Right cardiac atrium (tissue), 5 donors: ENCODE measurements at places on chromosomes 13 and 19. TPM values are rescaled to one million over a fixed set of nuclear protein-coding genes. Genes with fewer than 3 reads are reported as not detected.

DNA sequence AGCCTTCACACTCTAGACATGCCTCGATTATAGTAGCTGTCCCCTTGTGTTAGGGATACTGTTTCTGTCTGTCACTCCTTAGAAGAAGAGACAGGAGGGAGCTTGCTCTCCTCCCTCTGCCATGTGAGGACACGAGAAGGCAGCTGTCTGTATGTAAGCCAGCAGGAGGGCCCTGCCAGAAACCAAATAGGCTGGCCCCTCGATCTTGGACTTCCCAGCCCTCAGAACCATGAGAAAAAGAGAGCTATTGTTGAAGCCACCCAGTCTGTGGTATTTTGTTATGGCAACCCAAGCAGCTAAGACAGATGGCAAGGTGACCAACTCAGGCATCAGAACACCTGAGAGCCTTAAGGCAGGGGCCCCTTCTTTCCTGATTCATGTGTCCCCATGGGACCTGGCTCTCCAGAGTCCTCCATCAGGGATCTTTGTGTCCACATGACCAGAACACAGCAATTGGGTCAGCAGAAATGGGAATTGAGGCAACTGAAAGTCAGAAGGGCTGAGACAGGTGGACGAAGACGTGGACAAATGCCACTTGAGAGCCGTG lies 65.6 kb upstream of the NPAS1 start:
- DNase-seq: no peak

MEF2B gene
- polyA plus RNA-seq: 0.23 TPM

- no peak for DNase-seq
Observed at GRCh38 chr13:80055847-80056246, 285.1 kb downstream of the SPRY2 start.

GRCh38 chr13:30141775-30142485 lies 165.4 kb downstream of the KATNAL1 start:
- no peak for DNase-seq

DNA sequence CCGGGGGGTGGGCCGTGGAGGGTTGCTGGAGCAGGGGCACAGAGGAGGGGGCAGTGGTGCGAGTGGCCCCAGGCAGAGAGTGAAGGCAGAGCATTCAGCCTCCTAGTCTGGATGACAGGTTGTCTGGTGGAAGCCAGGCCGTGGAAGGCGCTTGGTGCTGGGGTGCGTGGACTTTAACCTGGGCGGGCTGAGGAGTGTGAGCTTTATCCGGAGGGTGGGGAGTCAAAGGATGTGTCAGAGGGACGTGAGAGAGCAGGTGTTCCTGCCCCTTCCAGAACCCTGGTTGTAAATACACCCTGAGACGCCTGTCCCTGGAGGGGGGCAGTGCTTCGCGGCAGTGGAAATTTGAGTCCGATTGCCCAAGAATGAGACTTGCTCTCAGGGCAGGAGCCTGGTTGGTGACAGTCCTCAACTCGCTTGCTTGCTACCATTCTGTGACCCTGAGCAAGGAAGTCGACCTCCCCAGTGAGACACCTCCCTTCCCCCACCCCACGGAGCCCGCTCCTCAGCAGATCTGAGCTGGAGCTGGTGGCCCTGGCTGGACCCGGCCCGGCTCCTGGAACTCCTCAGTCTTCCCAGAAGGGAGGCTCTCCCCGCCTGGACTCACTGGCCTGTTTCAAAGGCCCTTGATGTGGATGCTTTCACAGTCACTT lies 2.3 kb downstream of the SPPL2B start:
- peak; percentile 45 for DNase-seq

DNA sequence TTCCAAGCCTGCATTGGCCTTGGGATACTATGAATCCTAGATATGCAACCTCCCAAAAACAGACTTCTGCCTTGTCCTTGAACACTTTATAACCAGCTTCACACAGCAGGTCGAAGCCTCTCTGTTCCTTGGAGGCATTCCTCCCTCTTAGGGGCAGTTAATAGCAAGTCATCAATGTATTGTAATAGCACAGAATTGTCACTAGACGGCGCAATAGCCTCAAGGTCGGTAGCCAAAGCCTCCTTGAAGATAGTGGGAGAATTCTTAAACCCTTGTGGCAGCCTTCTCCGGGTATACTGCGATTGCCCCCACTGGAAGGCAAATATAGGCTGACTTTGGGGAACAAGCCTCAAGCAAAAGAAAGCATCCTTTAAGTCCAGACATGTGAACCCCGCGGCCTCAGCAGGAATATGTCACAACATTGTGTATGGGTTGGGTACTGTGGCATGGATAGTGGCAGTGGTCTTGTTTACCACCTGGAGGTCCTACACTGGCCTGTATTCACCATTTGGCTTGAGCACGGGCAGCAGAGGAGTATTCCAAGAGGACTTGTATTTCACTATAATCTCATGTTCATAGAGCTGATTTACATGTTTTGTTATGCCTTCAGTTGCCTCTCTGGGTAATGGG lies 61.1 kb downstream of the ZNF431 start:
- no peak for DNase-seq

- no peak for DNase-seq
Observed at GRCh38 chr19:6716610-6716970, 3.9 kb downstream of the C3 start.

DNA sequence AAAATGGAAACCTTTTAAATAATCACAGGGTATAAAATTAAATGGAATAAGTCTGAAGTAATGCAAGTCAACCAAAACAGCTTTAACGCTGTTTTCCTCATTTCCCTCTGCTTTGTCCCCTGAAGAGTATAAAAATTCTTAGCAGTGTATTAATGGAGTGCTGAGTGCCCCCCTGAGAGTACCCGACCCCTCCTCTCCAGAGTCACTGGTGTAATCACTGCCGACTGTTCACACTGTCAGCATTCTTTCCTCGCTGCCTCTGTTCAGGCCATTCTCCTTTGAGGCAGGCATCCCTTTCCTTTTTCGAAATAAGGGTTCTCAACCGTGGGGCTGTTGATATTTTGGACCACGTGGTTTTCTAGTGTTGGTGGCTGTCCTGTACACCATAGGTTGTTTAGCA lies 146.9 kb upstream of the SLC10A2 start:
- no peak for DNase-seq

LGALS7 gene
- not detected for polyA plus RNA-seq

DNA sequence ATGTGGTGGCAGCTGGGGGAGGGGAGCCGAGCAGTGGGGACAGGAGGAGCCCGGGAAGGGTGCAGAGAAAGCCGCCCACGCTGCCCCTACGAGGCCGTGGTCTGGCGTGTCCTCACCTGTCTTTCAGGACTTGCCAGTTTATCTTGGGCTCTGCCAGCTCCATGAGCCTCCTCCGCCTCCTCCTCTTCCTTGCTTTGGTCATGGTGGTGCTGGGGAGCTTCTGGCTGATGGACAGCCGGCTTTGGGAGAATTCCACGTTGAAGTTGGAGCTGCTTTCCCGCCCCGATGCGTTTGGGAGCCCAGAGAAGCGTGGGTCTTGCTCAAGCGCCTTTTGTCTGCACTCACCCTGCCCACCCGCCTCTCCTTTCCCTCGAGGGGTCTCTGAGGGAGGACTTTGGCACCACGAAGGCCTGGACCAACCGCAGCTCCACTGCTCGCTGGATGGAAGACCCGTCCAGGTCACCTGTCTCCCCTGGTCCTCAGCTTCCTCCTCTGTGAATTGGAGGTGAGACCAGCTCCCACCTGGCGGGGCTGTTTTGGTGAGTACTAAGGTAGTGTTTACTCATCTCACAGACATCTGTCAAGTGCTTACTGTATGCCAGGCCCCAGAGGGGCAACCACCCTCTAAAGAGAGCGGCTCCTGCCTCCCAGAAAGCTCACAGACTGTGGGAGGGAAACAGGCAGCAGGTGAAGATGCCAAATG lies 29.7 kb upstream of the MIER2 start:
- no peak for DNase-seq

ACP7 gene
- not detected for polyA plus RNA-seq

DNA sequence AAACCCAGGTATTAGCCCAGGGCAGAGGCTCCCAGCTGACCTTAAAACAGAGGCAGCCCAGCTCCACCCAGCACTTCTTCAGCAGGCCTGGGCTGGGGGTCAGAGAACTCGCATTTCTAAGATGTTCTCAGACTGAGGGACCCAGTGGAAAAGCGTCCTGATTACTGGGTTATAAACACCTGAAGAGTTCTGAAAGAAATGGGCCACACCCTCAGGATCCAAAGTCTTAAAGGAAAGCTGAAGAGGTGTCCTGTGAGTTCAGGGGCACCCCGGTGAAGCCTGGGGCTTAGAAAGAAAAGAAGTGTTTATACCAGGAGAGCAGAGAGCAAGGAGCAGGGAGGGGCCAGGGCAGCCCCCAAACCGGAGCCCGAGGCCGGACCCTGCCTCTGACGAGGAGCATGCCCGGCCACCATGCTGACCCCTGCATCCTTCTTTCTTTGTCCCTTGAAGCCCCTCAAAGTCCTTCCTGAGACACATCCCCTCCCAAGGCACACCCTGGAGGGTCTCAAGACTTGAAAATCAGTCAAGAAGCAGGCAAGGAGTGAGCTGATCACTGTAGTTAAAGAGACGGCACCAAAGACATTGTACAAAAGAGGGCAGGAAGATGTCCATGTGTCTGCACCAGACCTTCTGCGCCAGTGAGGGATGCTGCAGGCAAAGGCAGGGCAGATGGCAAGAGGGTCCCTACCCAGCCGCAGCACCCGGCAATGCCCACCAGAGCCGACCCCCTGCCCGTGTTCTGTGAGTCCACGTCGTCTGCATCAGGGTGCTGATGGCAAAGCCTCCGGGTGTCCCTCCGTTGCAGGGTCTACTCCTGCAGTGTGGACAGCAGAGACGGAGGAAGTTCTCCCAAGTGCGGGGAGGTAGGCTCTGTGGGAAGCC lies 10.6 kb upstream of the RAB20 start:
- no peak for DNase-seq

DNA sequence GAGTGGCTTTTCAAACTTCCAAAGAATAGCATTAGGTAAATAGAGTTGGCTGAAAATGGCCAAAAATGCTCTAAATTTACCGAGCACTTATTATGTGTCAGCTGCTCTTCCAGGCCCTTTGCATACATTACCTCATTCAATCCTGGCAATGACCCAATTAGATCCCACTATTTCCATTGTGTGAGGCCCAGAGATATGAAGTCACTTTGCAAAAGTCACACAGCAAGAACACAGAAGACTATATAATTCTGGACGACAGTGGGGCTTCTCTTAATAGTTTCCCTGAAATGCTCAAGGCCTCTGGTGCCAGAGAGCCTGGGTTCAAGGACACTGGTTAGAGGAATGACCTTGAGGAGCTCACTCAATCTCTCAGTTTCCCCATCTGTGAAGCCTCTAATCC lies 146.8 kb downstream of the IER2 start:
- no peak for DNase-seq

DNA sequence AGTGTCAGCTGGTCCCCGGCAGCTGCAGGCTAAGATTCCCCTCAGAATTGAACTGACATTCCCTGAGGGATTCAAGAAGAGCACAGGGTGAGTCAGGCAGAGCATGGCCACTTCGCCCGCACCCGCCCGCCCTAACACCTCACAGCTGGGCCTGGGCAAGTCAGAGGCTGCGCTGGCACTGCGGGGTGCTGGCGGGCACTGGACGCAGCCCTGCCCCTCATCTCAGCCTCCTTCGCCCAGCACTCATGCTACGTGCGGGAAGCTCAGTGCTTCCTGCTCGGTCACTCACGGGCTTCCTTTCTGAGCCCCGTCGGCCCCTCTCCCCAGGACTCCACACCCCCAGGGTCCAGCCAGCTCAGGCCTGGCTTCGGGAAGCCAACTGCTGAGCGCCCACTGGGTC lies 56.9 kb downstream of the MLLT1 start:
- DNase-seq: peak; percentile 58

DNA sequence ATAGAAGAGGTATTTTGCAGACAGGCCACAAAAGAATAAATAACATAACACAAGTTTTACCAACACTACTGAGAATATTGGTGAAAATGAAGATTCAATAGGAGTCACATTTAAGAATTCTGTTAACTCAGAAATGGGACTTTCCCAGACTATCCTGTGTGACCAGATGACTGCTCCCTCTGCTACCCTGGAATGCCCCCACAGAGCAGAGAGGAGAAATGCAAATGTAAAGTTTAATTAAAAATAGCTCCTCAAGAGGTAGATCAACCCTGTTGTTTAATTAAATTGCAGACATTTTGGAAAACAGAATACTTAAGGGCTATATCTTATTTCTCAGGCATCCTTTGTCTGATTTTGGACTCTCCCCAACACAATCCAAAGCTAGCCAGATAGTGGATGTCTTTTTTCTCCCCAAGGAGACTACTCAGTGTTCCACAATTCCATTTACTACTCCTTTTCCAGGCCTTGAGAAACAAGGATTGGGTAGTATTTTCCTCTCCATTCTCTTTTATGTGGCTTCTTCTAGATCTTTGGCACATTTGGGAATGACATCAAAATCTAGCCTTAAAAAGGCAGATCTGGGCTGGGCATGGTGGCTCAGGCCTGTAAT lies 104.7 kb upstream of the TSC22D1 start:
- no peak for DNase-seq

CDC42EP5 gene
- polyA plus RNA-seq: 10.8 TPM

- no peak for DNase-seq
Observed at GRCh38 chr19:5542665-5543064, 25.1 kb downstream of the TINCR start.

GPR4 gene
- polyA plus RNA-seq: 7.7 TPM

GPR183 gene
- 14.5 TPM for polyA plus RNA-seq

DNA sequence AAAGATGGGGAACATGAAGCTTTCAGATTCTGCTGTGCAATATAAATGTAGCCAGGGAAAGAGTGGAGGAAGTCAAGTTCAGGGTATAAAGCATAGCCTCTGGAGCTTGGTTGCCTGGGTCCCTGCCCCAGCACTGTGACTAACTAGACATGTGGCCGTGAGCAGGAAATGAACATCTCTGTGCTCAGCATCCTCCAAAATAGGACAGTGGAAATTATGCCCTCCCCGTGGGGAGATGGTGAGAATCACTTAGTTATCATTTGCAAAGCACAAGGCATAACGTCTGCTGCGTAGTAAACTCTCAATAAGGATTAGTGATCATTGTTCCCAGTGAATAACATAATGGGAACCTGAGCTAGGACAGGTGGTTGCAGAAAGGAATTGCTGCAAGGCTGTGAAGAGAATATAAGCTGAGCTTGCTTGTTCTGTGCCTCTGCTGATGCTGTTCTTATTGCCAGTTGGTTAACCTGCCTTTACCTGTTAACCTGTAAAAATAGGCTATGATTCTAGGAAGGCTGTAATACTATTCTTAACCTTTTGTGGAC lies 441.0 kb downstream of the COG6 start:
- no peak for DNase-seq

SMIM17 gene
- polyA plus RNA-seq: 0.18 TPM

- DNase-seq: no peak
Observed at GRCh38 chr13:99829593-99830239, 141.9 kb downstream of the ZIC5 start.

- peak; percentile 98 for DNase-seq
Observed at GRCh38 chr19:15836330-15837220, 21.1 kb upstream of the OR10H1 start.

GRCh38 chr19:54551293-54551692 lies 22.3 kb upstream of the LILRA2 start:
- no peak for DNase-seq

- no peak for DNase-seq
Observed at GRCh38 chr13:79525064-79525857, 44.3 kb downstream of the NDFIP2 start.

GRCh38 chr19:48724796-48725753 lies 5.5 kb upstream of the MAMSTR start:
- peak; percentile 69 for DNase-seq
